ENCODE measurements at places on chromosomes 7 and 10. TPM values are rescaled to one million over a fixed set of nuclear protein-coding genes. Genes with fewer than 3 reads are reported as not detected.

DNA sequence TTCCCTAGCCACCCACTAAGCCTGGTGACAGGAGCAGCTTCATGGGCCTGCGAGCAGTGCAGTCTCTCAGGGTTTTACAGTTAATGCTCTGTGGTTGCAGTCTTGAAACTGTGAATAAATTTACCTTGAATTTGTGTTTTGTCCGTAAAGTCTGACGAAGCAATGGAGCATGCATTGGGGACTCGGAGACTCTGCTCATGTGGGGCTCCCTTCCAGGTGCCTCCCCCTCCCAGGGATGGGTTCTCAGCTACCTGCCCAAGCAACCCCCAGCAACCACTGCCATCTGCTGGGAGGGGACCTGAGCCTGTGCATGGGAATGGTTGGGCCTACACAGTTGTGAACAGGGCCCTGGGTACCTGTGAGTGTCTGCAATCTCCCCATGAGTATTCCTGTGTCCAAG is 36.3 kb upstream of the IKZF1 start:
- no peak for DNase-seq

- no peak for DNase-seq
These were observed 254.3 kb upstream of the NPVF start for GRCh38 chr7:25482631-25483030.

Gene ANKRD30A
- not detected for total RNA-seq

DNA sequence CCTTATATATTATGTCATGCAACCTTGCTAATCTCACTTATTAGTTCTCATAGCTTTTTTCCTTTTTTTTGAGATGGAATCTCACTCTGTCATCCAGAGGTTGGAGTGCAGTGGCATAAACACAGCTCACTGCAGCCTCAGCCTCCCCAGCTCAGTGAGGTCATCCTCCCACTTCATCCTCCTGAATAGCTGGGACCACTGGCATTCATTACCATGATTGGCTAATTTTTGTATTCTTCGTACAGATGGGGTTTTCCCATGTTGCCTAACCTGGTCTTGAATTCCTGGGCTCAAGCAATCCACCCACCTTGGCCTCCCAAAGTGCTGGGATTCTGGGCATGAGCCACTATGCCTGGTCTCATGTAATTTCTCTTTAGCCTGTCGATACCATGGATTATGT is 89.1 kb upstream of the TRIM24 start:
- DNase-seq, result no peak

DNA sequence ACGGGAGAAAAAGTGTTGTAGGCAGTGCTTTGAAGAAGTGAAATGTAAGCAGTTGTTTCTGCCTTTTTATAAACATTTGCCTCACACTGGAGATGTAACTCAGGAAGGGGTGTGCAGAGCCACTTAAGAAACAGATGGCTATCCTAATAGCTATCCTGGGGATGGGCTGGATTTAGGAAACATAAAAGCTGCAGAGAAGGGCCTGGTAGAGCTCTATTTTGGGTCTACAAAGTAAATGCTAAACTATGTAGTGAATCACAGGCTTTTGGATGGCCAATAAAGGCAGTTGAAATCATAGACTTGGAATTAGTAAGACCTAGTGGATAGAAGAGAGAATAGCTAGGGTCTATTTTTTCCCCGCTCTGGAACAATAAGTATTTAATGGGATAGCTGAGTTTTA is 79.9 kb upstream of the AGR3 start:
- peak; percentile 96 for DNase-seq

- DNase-seq, result no peak
These were observed 686 bp downstream of the AASS start for GRCh38 chr7:122143376-122143750.

DNA sequence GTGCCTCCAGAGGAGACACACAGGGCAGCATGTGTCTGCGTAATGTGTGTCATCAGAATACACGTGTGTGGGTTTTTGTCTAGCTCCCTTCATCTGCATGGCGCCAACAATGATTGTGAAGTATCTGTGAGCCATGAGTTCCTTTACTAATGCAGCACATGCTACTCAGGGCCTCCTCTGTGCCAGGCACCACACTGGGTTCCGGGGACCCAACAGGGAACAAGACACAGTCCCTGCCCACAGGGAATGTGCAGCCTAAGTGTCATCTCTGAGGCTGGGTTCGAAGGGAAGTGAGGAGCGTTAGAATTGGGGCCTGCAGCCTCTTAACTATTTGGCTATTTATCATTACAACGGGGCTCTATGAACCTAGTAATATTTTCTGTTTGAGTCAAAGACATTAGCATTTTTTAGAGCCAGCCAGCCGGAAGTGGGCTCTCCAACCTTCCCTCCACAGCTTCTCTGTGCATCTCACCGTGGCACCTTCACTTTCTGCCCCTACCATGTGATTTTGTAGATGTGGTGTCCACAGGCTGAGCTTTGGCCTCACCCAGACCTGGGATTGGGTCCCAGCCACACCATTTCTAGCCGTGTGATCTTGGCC is 43.9 kb upstream of the SRGN start:
- no peak for DNase-seq

GRCh38 chr10:111445667-111446066 is 368.8 kb downstream of the ADRA2A start:
- DNase-seq, result no peak

- no peak for DNase-seq
These were observed 68.8 kb upstream of the WDR11 start for GRCh38 chr10:120782336-120782735.

- no peak for DNase-seq
These were observed 666.0 kb upstream of the COBL start for GRCh38 chr7:51982653-51983052.

Gene RBP3
- not detected for total RNA-seq

DNA sequence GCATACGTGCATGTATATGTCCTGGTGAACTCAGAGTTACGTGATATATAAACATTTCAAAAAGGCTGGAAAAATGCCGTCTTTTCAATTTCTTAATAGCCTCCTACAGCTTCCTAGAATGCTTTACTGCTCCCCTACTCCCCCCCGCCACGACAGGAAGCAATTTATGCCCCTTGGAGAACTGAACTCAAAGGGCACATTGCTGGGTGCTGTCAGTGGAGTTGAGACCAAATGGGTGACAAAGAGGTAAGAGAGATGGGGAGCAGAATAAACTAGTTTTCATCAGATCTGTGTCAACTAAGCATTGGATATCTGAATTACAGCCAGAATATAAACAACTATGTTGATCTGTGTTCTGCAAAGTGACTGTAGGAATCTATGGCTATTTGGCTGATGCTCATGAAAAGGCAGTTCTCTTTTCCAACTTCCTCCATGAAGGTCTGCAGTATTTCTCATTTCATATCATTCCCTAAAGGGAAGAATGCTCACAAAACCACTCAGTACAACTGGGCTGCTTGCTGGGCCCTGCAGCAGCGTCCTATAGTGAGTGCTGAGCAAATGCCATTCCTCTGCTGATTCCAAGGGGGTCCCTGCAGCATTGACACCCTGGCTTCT is 171.3 kb upstream of the HPS1 start:
- DNase-seq, result peak; percentile 22

Gene PRPS1L1
- total RNA-seq, result not detected

DNA sequence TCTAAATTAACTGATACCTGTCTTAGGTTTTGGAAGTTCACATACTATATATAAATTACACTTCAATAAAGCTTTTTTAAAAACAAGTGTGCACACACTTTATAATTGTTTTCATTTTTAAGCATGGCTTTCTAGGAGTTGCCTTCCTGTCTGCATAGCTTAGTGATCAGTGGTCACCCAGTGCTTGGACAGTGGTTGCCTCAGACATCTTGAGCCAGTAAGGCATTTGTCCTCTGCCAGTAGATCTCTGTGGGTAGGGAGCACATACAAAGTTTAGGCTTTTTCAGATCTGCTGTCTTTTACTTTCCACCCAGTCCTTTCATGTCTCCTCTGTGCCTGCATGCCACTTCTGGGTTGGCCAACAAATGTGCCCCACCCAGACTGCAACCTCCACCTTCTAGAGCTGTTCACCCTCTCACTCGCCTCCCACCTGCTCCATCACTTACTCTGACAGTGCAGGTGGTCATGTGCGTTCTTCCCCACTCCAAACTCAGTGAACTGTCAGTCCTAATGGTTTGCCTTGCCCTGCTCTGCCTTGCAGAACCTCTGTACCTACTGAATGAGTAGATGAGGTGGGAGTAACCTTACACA is 31.7 kb downstream of the TPST1 start:
- no peak for DNase-seq

GRCh38 chr10:131252567-131253276 is 58.8 kb downstream of the TCERG1L start:
- no peak for DNase-seq

Gene ANKRD61
- 0.22 TPM for total RNA-seq

- DNase-seq, result no peak
These were observed 202.1 kb downstream of the MBL2 start for GRCh38 chr10:52570490-52570889.

- DNase-seq, result no peak
These were observed 1.3 kb downstream of the ZNF775 start for GRCh38 chr7:150380463-150380862.

- no peak for DNase-seq
These were observed 407.4 kb downstream of the KCNMA1 start for GRCh38 chr10:77230194-77230593.

DNA sequence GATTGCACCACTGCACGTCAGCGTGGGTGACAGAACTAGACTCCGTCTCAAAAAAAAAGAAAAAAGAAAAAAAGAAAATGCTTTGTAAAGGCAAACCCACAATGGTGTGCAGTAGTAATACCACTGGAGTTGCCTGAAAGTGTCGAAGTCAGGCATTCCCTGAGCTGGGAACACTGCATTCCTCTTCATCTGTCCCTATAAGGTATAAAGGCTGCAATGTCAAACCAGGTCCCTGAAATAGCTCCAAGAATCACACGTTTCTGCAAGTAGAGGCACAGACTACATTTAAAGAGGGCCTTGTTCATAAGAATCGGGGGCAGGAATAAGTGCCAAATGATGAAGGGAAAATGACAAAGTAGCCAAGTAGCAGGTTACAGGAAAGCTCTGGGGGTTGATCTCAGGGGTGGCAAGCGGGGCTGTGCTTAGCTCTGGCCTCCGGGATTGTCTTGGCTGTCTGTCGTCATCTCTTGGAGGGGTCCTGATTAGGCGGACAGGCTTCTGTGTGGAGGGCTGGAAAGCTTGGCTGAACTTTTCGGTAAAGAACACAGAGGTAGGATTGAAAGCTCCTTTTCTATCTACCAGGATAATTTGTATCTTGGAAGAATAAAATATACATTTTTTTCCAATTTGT is 109.1 kb downstream of the PFKFB3 start:
- no peak for DNase-seq

DNA sequence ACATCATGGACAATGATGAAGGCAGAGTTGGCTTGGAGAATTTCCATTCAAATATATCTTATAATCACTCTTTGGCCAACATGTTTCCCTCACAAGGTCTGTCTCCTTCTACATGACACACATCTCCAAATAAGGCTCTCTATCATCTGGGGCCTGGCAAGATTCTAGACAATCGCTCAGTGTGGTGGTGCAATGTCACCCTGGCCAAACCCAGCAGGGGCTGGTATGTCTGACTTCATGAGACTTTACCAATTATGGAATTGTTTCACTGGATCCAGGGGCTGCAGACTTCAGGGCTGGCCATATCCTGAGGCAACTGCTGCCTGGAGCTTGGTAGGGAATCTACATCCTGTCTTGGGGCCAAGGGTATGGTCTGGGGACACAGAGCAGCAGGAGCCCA is 319.0 kb downstream of the PLXNA4 start:
- no peak for DNase-seq

Gene CAMK2G
- total RNA-seq, result 18.4 TPM

GRCh38 chr10:93248583-93249227 is 175.0 kb downstream of the CYP26A1 start:
- DNase-seq, result no peak

GRCh38 chr7:92056286-92056685 is 78.0 kb downstream of the CYP51A1 start:
- no peak for DNase-seq

DNA sequence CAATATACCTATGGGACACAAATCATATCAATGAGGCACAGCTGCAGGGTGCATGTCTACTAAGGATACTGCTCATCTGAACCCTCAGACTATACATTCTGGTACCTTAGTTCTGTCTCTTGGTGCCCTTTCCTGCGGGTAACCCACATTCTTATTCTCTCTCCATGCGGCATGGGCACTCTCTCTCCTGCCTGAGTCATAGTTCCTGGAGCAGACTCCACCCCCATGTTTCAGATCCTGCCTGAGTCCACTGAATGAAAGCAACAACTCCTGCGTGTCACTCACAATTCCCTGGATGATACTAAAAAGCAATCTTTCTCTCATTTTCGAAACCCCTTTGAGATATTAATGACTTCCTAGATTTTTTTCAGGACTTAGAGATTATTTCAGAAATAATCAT is 653.1 kb upstream of the C7orf33 start:
- DNase-seq, result no peak

GRCh38 chr7:98168904-98169621 is 42.2 kb upstream of the BHLHA15 start:
- DNase-seq, result no peak

GRCh38 chr10:98326621-98327027 is 58.6 kb upstream of the LOXL4 start:
- DNase-seq, result no peak

DNA sequence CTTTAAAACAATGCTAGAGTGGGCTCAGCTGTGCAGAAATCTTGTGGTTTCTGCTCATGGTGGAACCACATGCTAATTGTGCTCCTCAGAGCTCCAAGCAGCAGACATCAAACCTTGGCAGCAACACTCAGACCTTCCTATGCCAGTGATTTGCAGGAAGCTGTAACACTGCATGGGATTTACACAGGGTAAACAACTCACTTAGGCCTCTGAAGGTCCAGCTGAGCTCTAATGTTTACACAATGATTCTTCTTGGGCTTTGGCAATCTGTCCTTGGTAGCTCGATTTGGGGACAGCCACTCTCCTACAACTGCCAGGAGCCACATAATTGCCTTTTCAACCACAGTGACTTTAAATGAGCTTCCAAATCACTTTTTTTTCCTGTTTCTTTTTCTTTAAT is 97.7 kb upstream of the PDLIM1 start:
- DNase-seq, result no peak

DNA sequence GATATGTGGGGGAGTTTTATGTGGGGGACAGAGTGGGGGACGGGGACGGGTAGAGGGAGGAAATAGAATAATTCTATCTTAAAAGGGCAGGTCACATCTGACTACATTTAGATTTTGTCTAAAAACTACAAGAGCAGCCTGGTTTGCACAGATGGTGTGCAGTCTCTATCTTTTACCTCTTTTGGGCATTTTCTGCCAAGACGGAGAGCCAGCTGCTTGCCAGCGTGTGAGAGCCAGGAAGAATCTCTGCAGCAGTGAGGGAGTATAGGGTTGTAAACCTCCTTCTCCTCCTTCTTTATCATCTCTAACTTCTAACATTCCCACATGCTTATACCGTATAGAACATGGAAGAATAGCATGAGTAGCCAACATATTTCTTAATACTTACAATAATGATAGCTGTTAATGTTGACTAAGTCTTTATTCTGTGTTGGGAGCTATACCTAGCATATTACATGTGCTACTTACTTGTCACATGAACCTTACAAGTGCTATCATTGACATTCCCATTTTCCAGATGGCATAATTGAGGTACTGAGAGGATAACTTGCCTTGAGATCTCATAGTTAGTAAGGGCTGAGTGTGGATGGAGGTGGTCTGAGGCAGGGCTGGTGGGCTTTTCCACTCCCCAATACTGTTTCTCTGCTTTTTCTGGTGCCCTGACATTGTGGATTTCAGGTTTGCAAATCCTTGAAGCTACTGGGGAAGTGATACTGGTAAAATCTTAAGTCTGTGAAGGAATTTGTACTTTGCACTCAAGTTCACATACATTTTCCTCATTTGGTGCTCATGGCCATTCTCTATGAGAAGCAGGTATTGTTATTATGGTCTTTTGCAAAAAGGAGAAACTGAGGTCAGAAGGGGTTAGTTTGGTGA is 1.1 kb downstream of the ENTPD1 start:
- DNase-seq, result no peak

Gene TRPV5
- 0.04 TPM for total RNA-seq

GRCh38 chr7:55502124-55502857 is 70.0 kb downstream of the VOPP1 start:
- peak; percentile 17 for DNase-seq

All from muscle of leg (tissue), 16 donors.